T-helper 1 cell treated with Interleukin-12 subunit alpha and Interleukin-12 subunit beta and Interleukin-4 antibody, amounts not matched to agents 30 ng/mL and 1 ng/mL, for 36 hours (primary cell): ENCODE measurements at places on chromosomes 13 and 19. TPM values are rescaled to one million over a fixed set of nuclear protein-coding genes. Genes with fewer than 3 reads are reported as not detected.

Gene FRY
- total RNA-seq = 11.0 and 13.5 TPM in 2 replicates

Gene ZNF571
- 0.59 and 1.2 TPM in 2 replicates for total RNA-seq

Gene CLEC4M
- not detected in 2 replicates for total RNA-seq

Gene THSD8
- 13.0 and 24.6 TPM in 2 replicates for total RNA-seq

Gene KLF12
- total RNA-seq = 27.9 and 28.0 TPM in 2 replicates

Gene PRR20B
- not detected in 2 replicates for total RNA-seq

Gene STOML3
- not detected in 2 replicates for total RNA-seq

Gene FGF21
- not detected in 2 replicates for total RNA-seq

Gene IL11
- total RNA-seq = 0.51 and 0.74 TPM in 2 replicates

Gene ZNF132
- total RNA-seq = 3.7 and 3.8 TPM in 2 replicates

Gene ICAM4
- total RNA-seq = 1.2 and 1.3 TPM in 2 replicates

Gene FFAR1
- total RNA-seq = 0.07 and 0.17 TPM in 2 replicates

Gene TEX101
- total RNA-seq = not detected in 2 replicates

Gene SIGLECL1
- not detected in 2 replicates for total RNA-seq

Gene GPR183
- total RNA-seq = 14.5 and 15.4 TPM in 2 replicates

Gene GIPC3
- total RNA-seq = 0.95 and 0.98 TPM in 2 replicates

Gene SHD
- not detected in 2 replicates for total RNA-seq
